ENCODE measurements at places on chromosomes 12 and 14.

GRCh38 chr14:32021341-32021740 lies 55.8 kb upstream of the ARHGAP5 start:
- DNase-seq, result no peak

DNA sequence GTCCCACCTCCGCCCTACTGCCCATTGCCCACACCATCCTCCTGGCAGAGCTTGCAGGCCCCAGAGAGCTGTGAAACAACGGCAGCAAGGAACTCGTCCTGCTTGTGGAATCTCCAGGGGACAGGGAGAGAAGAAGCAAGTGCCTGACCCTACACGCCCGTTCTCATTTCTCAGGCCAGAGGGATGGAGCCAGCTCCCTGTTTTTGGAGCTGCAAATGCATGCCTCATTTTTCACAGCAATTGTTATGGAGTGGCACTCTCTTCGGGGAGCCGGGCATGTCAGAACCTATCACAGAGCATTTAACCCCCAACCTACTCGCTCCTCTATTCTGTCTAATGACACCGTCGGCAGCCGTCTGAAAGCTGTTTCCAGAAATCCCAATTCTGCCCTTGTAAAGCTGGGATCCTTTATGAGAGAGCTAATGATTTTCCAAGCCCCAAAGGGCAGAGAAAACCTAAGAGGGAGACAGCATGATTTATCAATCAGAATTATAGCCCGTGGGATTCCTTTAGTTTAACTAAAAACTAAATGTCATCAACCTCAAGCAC lies 222.3 kb upstream of the NOS1 start:
- peak; percentile 76 for DNase-seq

DNA sequence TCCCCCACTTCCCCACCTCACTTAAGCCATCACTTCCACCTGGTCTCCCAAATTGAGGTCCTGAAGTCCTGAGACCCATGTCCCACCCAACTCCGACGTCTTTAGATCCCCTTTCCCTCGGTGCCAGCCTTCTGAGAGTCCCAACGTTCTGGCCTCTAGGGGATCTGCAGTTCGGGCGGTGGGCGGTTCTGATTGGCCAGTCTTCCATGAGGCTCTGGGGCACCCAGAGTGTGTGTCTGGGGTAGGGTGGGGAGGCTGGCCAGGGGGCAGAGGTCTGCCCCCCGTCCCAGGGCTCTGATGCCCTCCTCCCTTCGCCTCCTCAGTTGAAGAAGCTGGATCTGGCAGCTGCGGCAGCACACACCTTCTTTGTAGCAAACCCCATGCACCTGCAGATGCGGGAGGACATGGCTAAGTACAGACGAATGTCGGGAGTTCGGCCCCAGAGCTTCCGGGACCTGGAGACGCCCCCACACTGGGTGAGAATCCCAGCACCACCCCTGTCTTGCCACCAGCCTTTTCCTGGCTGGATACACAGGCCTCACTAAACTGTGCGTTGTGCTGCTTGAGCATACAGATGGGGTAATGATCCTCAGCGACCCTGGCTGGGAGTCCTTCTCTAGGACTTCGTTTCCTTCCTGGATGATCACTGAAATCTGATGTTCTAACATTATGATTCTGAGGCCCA lies 1.5 kb downstream of the P3H3 start:
- DNase-seq, result no peak

GRCh38 chr12:103799857-103800771 lies 40.9 kb downstream of the NT5DC3 start:
- DNase-seq, result peak; percentile 55

GRCh38 chr12:93827669-93828068 lies 150.5 kb downstream of the CRADD start:
- no peak for DNase-seq

- no peak for DNase-seq
Measured at GRCh38 chr14:99896361-99896760, 103.1 kb downstream of the EML1 start.

DNA sequence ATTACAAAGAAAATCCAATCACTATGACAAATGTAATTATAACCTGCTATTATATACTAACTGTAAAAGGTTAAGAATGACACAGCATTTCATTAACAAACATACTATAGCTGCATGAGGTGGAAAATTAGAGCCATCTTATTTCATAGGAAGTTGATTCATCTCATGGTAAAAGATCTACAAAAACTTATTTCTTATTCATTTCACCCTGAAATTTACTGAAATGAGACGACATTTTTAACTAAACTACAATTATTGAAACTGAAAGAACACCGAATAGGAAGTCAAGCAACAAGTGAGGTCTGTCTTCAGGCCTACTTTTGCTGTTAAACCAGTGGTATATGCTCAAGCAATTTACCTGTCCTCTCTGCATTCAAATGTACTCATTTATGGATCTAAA lies 87.2 kb downstream of the CEP83 start:
- no peak for DNase-seq

DNA sequence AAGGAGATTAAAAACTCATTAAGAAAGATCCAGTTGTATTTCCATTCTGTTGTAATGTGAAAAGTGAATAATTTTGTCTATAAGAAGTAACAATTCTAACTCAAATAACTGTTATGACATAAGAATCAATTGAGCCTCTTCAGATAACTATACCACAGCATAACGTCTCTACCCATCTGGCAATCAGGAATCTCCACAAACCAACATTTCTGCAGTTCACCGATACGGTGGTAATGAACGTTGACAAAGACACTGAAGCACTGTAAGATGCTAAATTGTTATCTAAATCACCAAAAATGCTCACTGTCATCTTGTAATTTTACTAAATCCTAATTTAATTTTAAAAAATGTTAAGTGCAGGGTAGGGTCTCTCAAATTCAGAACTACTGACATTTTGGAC lies 130.9 kb upstream of the USP15 start:
- DNase-seq, result no peak

- DNase-seq, result peak; percentile 18
Measured at GRCh38 chr14:59534361-59534987, 42.1 kb downstream of the CCDC175 start.

DNA sequence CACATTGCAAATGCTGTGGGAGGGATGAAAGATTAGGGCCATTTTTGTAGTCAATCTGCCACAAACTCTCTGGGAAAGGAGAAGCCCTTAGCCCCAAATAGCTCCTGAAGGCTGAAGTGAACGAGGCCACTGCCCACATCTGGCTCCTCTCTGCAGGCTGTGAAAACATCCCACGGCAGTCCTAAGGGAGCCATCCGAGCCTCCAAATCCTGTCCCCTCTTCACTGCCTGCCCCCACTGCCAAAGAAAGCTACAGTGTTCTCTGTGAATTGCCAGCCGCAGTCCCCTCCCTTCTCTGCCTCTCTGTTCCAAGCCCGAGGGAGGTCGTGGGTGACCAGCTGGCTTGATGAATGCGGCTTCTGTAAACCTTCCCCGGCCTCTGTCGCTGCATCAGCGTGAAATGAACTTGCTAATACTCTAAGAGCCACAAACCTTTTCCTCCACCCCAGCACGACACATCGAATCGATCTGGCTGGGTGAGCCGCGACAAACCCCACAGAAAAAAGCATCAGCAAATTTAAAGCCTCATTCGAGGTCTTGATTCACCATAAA lies 180.7 kb upstream of the NRXN3 start:
- no peak for DNase-seq

DNA sequence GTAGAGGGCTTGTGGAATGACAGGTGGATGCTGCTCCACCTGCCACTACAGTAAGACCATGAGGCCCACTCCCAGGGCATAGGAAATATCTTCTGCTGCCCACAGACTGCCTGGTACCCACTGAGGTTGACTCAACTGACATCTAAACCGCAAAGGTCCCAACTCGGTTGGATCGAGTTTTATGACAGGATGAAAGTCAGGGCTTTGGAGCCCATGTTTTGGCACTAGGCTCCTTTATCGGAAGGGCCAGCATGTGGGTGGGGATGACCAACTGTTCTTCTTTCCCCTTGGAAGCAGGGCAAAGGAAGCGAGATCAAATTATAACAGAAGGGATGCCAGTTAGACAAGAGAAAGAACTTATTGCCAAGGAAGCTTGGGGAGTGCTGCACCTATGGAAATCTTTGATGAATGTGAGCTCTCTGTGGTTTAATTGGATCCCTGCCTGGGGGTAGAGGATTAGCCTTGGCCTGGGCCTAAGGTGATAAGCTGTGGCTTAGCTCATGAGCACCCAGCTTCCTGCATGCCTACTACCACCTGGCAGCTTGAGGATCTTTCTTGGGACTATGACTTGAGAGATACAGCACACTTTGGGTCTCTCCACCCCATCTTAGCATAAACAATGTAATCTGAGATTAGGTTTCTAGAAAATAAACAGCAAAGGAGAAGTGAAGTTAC lies 121.8 kb downstream of the KCNA5 start:
- no peak for DNase-seq

- DNase-seq, result no peak
Measured at GRCh38 chr12:121061831-121062230, 22.8 kb upstream of the OASL start.

- peak; percentile 93 for DNase-seq
Measured at GRCh38 chr14:102437997-102438915, 71.3 kb downstream of the ANKRD9 start.

GRCh38 chr14:23577710-23578392 lies 739 bp downstream of the JPH4 start:
- no peak for DNase-seq

- no peak for DNase-seq
Measured at GRCh38 chr14:82075566-82075965, 541.9 kb upstream of the SEL1L start.

- no peak for DNase-seq
Measured at GRCh38 chr12:130977046-130977742, 23.5 kb downstream of the ADGRD1 start.

DNA sequence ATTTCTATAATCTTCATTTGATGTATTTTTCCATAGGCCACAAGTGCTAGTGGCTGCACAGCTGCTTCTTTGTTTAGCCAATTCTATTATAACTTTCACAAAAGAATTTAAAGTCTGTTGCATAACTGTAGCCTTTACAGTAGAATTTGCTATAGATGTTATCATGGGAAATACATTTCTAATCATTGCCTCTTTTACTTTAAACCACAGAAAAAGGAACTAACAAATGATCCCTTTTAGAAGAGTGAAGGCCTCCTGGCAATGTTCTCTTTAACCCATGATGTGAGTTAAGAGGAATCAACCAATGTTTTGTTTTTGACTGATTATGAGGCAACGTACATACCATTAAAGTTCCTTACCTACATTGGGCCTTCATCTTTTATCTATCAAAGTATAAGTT lies 68.8 kb downstream of the RPL10L start:
- DNase-seq, result no peak

- no peak for DNase-seq
Measured at GRCh38 chr14:33646692-33647260, 304.1 kb downstream of the EGLN3 start.

DNA sequence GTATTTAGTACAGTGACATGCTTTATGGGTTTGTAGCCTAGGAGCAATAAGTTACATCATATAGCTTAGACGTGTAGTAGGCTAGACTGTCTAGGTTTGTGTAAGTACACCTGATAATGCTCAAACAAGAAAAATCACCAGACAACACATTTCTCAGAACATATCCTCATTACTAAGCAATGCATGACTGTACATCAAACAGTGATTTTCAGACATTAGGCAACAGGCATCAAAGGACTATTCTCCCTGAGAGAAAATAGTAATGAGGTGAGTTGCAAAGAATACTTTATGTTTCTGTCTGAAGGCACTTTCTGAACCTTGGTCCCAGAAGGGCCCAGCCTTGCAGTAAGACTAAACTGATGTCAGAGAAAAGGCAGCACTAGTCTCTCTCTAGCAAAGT lies 48.4 kb upstream of the SYT10 start:
- no peak for DNase-seq

GRCh38 chr12:27970401-27971120 lies 2.0 kb downstream of the PTHLH start:
- DNase-seq, result no peak

DNA sequence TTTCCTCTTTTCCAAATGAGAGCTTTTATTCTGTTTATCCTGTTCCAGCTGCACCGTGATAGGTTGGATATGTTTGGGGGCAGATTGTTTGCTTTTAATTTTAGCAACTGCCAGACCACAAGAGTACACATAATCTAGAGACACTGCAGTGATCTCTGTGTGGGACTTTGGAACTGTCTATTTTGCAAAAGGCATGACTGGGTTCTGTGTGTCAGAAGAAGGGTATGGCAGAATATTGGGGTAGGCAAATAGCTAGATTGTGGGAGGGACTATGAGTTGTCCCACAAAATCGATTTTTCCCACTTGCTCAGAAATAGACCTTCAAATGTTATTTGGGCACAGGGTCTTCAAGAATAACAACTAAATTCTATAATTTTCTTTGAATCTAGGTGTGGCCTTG lies 275.9 kb upstream of the KITLG start:
- DNase-seq, result no peak

- DNase-seq, result peak; percentile 33
Measured at GRCh38 chr12:124402248-124403066, 107.6 kb downstream of the RFLNA start.

- DNase-seq, result no peak
Measured at GRCh38 chr12:112810235-112810917, 18.8 kb downstream of the RPH3A start.

DNA sequence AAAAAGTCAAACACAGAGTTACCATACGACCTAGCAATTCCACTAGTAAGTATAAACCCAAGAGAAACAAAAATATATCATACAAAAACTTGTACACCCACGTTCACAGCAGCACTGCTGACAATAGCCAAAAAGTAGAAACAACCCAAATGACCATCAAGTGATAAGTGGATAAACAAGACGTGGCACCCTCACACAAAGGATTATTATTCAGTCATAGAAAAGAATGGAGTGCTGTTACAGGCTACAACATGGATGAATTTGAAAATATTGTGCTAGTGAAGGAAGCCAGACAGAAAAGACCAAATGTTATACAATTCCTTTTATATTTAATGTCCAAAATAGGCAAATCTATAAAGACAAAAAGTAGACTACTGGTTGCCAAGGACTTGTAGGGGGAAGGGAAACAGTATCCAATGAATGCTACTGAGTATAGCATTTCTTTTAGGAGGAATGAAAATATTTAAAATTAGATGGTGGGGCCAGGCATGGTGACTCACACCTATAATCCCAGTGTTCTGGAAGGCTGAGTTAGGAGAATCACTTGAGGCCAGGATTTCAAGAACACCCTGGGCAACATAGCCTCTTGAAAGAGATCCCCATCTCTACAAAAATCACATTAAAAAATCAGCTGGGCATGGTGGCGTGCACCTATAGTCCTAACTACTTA lies 41.9 kb downstream of the SPTLC2 start:
- DNase-seq, result no peak

GRCh38 chr12:28202374-28203130 lies 12.3 kb downstream of the CCDC91 start:
- no peak for DNase-seq

- DNase-seq, result no peak
Measured at GRCh38 chr12:106288494-106289195, 13.9 kb upstream of the TCP11L2 start.

DNA sequence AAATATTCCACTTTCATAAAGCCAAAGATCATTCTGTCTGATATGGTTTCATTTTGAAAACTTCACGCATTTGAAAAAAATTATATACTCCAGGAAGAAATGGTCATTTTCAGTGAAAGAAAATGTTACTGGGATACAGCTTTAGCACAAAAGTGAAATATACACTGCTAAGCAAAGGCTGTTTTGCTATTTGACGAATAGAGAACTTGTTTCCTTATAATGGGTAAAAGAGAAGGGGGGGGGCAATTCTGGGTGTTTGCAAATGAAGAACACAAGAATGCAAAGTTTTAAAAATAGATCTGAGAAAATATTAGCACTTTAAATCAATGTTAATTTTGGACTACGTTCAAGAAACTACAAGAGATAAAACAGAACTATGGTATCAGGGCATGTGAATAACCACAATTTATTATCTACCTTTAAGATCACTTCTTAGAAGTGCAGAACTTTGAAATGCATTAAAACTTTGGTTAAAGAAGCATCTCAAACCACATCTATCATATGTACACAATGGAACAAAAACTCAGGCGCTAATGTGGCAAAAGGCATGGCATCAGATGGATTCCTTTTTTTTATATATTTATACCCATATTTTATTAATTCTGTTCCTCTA lies 51.1 kb downstream of the EFCAB11 start:
- no peak for DNase-seq
